Mammary epithelial cell (primary cell): ENCODE measurements at places on chromosomes 5 and 9. TPM values are rescaled to one million over a fixed set of nuclear protein-coding genes. Genes with fewer than 3 reads are reported as not detected.

- DNase-seq = peak; percentile 54
Observed at GRCh38 chr9:133991964-133992779, at the start of gene VAV2. Gene VAV2, minus strand, starts transcription at chr9:133992324. Its CDS starts 46 bp downstream, at chr9:133992278.

- DNase-seq = peak; percentile 75
Observed at GRCh38 chr5:154997746-154998145, 15.8 kb upstream of the KIF4B start.

DNA sequence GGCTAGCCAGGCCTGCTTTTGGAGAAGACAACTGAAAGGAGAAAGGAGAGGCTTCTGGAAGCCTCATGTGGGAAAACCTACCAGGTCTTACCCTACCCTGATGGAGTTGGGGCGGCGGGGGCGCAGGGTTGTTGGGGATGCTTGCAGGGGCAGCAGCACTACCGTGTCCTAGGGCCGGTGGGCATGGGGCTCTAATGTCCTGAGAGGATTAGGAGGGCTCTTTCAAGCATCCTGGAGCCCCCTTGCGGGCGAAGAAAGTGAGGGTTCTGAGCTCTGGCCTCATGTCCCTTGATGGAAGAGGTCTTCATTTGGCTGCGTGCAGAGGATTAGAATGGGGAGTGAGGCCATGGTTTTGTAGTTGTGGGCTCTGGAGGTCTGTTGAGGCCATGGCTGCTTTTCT lies 86.9 kb upstream of the PITX1 start:
- DNase-seq = no peak

The CKMT2 gene
- total RNA-seq = not detected in 2 replicates

GRCh38 chr9:93129691-93130500 lies 4.2 kb downstream of the NINJ1 start:
- no peak for DNase-seq

- peak; percentile 84 for DNase-seq
Observed at GRCh38 chr5:151585970-151586369, 5.2 kb downstream of the FAT2 start.

DNA sequence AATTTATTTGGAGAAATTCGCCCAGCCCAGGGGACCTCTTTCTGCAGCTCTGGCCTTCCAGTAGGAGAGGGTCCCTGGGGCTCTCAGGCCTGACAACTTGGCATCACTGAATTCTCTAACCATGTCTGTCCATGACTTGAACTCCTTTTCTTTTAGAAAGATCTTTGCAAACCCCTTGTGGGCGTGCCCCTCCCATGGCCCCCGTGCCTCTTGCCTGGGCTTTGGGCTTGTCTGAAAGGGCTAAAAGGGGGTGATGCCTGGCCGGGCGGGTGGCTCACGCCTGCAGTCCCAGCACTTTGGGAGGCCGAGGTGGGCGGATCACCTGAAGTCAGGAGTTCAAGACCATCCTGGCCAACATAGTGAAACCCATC lies 3.2 kb upstream of the SQSTM1 start:
- no peak for DNase-seq

The SH3TC2 gene
- total RNA-seq = 28.9 and 42.0 TPM in 2 replicates

The PKD2L2 gene
- not detected in 2 replicates for total RNA-seq

The PRDM9 gene
- total RNA-seq = not detected in 2 replicates

The SMIM33 gene
- total RNA-seq = not detected in 2 replicates

DNA sequence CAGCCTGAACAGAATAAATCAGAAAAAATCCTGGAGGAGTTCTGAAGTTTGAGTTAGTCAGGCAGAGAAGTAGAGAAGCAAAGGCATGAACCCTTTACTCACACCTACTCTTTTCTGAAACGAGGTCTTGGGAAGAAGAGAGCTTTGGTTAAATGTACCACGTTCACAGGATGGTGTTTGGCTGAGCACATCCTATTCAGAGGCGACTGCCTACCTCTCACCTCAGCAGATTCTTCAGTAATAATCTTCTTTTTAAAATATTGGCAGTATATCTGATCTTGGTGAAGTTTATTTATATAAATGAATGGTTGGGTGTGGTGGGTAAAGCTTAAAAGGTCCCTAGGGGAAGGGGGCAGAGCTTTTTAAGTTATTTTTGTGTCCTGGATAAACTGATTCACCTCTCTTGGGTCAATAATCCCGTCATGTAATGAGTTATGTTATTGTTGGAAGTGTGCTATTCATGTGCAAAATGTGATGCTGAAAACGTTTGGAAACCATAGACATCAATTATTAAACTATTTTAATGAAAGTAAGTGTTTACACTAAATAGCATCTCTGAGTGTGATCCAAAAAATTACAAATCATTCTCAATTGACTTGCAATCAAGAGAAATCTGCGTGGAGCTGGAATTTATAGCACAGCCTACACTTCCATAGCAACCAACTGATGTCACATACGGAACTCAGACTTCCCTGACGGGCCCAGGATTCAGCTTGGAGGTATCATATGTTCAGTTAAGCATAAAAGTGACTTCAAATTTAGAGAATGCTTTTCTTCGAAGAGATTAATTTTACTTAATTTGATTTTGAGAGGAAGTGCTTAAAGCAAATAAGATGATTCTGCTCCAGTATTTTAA lies 94.3 kb upstream of the EQTN start:
- no peak for DNase-seq

DNA sequence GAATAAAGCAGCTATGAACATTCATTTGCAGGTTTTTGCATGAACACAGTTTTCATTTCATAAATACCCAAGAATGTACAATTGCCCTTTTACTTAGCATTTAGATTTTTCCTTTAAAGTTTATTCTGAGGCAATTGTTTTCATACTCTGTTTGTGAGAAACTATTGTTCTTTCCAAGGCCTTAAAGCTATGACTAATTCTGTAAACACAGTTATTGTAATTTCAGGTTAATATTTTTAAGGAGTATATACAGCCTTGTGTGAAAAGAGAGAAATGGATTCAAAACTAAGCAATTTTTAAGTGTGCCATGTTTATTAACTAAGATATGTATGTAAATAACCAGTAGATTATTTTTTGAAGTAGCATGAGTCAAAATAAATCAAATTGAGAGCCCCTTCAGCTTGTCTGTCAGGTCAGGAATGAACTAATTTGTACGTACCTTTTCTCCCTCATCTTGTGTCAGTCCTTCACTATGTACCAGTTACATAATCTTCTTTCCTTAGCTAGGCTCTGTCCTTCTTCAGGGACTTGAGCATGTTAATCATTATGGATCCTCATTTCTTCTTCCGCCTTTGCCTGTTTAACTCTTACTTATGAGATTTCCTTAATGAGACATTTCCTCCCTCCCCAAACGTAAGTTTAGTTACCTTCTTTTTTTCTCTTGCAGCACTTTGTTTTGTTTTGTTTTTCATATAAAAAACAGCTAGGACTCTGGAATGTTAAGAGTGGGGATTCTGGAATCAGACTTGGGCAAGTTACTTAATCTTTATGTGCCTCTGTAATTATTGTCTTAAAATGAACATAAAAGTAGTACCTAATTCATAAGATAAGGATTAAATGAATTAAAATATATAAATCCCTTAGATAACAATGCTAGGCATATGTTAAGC lies 63.6 kb downstream of the NIPBL start:
- DNase-seq = no peak

DNA sequence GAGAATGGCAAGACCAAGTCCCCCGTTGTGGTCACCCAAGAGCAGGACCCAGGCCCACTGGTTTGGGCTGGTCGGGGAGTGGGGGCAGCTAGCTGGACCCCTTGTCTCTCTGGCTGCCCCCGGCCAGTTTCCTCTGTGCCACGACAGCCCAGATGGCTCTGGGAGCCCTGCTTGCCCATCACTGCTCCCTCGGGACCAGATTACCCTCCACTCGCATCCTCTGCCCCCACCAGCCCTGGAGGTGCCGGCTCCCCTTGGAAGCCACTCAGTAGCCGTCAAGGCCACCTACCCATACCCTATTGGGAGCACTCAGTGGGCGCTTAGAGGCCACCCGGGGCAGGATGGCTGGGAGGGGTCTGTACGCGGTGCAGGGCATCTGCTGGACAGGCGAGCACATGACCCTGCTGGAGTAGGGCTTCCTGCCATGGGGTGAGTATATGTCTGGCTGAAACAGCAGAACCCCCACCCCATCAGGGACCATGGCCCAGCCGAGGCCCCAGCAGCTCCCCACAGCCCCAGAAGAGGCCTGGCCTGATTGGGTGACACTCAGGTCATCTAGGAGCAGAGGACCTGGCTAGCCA lies 70.0 kb downstream of the ZNF354C start:
- DNase-seq = no peak

GRCh38 chr9:81499021-81499454 lies 190.3 kb downstream of the TLE1 start:
- no peak for DNase-seq

The CATSPER3 gene
- not detected for total RNA-seq

GRCh38 chr9:137722481-137722880 lies 103.7 kb downstream of the EHMT1 start:
- no peak for DNase-seq

GRCh38 chr5:14830210-14831005 lies 41.2 kb downstream of the ANKH start:
- DNase-seq = peak; percentile 12

GRCh38 chr5:18043344-18043743 lies 409.1 kb downstream of the TAF11L14 start:
- peak; percentile 64 for DNase-seq

DNA sequence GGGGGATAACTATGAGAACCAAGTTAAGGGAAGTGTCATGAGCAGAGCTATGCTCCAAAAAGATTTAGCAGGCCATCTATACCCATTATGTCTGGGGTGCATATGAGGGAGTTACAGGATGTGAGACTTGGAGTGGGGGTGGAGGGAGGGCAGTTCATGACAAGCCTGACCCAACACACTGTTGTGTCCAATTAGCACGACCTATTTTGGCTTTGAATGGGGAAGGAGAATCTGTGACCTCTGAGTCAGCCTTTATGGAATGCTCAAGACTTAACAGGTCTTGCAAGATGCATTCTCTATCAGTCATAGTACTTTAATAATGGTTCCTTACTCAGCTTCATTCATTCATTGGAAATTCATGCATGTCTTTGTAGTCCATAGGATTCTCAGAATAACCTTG lies 71.7 kb downstream of the GRIA1 start:
- peak; percentile 72 for DNase-seq

The PCDHGA1 gene
- 0.83 TPM for total RNA-seq

The ANKRD31 gene
- 0.26 and 0.51 TPM in 2 replicates for total RNA-seq

- DNase-seq = no peak
Observed at GRCh38 chr9:5230554-5230953, 665 bp upstream of the INSL4 start.

GRCh38 chr5:136006164-136006563 lies 22.6 kb upstream of the TGFBI start:
- no peak for DNase-seq

The C5orf22 gene
- total RNA-seq = 23.8 and 24.5 TPM in 2 replicates

The TCF7 gene
- 1.8 and 3.3 TPM in 2 replicates for total RNA-seq

DNA sequence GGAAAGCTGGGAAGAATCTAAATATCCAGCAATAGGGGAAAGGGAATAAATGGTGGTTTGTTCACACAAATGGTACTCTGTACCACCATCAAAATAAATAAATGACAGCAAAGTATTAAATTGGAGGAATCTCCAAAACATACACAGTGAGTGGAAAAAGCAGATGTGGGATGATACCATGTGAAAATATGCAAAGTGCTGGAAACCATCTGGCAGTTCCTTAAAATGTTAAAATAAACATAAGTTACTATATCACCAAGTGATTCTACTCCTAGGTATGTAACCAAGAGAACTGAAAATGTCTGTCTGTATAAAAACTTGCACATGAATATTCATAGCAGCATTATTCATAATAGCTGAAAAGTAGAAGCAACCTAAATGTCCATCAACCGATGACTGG lies 41.9 kb upstream of the TEX48 start:
- no peak for DNase-seq

GRCh38 chr9:107147134-107147533 lies 135.9 kb upstream of the RAD23B start:
- no peak for DNase-seq

GRCh38 chr9:14321517-14322130 lies 7.7 kb upstream of the NFIB start:
- no peak for DNase-seq

DNA sequence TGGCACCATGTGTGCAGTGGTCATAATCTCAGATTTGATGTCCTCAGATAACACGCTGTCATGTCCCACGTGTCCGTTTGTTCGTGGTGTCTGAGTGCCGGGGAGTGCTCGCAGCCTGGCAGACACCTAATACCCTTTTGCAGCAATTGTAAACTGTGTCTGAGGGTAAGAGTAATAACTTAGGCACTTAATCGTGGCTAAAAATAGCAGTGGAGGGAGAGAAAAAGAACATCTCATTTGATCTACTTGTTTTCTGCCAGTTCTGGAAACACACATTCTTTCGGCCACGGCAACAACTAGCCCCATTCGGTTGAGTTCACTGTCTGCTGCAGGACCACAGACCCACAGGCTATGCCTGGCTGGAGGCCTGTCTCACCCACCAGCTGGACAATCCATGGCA lies 16.5 kb downstream of the ADCY2 start:
- DNase-seq = no peak

The SPATA31C1 gene
- total RNA-seq = not detected

DNA sequence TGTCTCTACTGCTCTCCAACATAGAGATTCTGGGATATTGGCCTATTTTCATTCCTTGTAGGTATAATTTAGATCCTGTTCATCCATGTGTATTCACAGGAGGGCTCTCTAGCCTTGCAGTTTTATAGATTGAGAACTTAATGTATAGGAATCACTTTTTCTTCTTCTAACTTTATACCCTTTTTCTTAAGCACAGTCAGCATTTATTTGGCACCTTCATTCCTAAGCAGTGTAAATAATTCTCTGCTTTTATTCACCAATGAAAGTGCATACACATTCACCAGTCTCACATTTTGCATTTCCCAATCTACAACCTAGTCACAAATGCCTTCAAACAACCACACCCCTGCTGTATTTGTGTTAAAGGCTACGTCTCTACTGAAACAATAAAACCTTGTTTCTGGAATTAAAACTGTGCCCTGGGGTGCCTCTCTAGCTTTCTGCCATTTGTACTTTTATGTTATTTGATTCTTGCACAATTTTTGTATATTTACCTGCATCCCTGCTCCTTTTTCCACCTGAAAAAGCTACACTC lies 49.3 kb downstream of the NREP start:
- DNase-seq = peak; percentile 53

The HMCN2 gene
- total RNA-seq = 0.08 and 0.14 TPM in 2 replicates

- no peak for DNase-seq
Observed at GRCh38 chr5:14296533-14297331, 153.6 kb downstream of the TRIO start.

DNA sequence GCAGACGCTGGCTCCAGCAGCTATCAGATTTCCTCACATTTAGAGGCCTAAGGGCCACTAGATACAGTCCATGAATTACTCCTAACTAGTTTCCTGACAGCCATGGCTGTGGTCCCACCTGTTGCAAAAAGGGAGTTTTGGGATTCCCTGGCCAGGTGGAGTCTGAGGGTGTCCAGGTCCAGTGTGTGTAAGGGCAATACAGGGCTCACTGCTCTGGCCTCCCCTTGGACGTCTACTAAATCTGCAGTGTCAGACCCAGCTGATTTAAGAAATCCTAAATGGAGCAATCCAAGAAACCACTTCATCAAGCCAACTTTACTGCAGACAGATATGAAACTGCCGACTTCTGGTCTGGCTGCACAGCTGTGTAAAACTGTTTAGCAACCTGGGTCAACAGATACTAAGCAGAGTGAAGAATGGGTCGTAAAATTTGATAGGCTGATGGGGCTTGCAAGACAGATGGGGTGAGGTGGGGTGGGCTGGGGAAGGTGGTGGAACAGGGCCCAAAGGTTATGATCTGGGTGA lies 116.4 kb downstream of the GADD45G start:
- no peak for DNase-seq
